ENCODE measurements at places on chromosomes 1 and 21.

GRCh38 chr21:35428001-35428320 lies 378.9 kb upstream of the RUNX1 start:
- no peak for DNase-seq

DNA sequence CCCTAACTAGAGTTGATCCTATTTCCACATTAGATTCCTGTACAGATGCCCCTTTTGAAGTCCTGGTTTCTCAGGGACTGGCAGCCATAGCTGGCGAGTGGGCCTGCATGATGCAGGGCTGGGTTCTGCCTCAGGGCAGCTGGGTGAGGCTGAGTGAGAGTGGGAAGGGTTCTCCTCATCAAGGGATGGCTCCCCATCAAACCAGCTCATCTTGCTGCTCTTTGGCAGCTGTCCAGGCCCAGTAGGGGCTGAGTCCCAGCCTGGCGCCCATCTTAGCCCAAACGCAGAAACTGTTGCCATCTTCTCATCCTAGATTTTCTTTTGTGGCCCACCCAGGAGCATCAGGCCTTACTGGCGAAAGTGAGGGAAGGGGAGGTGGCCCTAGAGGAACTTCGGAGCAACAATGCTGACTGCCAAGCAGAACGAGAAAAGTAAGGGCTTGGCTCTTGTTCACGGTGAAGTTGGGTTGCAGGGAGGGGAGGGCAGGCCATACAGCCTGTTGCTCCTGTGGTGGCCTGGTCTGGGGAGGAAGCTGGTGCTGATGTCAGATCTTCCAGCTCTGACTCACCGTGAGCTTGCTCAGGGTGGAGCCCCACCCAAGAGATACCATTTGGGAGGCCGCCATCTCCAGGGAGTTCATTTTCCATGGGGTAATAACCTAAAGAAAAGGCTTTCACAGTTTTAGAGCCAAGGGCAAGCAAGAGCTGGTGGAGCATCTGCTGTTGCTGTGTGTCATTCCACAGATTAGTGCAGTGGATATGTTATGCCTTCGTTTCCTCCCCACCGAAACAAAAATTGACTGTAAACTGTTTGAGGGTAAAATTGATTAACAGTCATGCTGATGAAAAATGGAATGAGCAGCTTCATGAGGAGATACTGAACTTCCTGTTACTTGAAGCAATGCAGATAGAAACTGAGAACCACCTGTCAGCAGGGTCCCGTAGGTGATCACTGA lies 34.7 kb downstream of the TUFT1 start:
- peak; percentile 66 for DNase-seq

DNA sequence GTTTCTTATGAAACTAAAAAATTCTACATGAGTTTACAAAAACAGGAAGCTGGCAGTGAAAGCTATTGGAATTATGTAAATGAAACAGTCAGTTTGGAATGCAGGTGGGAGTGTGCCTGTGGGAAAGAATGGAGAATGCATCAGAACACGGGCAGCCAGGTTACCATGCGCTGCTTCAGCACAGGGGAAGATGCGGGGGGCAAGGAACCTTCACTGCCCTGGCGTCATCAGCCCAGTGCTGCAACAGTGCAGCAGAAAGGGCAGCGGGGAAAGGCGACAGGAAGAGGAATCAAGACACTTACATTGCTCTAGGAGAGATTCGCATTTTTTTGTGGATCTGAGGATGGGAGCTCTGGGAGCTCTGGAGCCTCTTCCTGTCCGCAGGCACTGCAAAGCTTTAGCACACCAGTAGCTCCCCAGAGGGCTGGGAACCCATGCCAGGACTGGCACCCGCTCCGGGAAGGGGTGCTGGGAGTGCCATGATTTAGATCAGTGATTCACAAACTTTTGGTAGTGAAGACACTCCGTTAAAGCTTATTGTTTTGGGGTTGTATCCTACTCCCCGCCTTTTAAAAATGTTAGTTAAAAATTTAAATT lies 64.1 kb upstream of the WDR26 start:
- DNase-seq = no peak

DNA sequence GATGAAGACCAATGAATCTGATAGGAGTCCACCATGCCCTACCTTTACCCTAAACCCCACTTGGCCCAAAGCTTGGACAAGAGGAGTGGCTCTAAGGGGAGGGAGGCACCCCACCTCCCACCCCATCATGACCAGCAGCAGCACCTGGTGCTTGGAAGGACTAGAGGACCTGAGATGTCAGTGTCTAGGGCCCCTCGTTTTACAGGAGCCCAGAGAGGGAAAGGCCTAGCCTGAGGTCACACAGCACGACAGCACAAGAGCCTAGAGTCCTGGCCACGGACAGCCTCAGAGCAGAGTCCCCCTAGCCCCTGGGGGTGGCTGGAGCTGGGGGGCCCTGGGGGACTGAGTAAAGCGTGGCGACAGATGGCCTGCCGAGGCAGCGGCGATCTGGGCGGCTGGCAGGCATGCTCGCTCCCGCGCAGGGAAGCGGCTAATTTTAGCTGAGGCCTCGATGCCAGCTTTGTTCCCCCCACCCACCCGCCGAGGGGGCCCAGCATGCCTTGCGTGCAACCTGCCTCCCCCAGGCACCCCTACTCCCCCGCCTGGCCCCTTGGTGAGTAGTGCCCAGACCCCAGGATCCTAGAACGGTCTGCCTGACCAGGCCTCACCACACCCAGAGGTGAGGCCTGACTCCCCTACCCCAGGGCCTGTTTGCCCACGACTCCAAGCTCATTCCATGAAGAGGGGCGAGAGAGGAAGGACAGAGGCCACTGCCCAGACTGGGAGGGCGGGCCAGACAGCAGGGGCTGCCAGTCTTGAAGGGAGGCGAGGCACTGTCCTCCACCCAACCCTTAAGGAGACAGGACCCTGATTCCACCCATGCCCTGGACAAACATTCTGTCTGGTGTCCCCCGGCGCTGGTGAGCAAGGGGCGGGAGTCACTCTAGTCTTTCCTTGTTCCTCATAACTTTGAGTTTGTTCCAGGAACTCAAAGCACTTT lies 39.0 kb downstream of the AHDC1 start:
- peak; percentile 67 for DNase-seq

DNA sequence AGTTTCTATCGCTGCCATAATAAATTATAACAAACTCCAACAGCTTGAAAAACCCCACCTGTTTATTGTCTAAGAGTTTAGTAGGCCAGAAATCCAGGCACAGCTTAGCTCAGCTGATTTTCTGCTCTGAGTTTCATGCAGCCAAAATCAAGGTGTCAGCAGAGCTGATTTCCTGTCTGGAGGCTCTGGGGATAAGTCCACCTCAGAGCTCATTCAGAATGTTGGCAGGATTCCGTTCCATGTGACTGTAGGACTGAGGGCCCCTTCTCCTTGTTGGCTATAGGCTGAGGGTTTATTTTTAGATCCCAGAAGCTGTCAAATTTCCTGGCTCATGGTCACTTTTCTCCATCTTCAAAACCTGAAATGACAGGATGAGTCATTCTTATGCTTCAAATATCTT lies 91.6 kb upstream of the CHODL start:
- no peak for DNase-seq

DNA sequence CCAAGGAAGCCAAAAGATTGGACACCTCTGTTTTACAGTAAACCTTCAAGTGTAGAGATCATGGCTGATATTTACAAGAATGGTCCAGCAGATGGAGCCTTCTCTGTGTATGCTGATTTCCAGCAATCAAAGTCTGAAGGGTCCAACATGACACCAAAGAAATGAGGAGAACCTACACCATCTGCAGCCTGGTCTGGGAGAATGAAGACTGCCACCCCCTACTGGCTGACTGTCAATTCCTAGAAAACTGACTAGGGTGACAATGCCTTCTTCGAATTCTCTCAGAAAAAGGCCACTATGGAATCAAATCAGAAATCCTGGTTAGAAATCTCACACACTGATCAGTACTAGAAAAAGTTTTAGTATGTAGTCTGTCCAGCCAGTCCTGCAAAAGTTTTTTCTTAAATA lies 83.3 kb downstream of the CDC42BPA start:
- DNase-seq = no peak

DNA sequence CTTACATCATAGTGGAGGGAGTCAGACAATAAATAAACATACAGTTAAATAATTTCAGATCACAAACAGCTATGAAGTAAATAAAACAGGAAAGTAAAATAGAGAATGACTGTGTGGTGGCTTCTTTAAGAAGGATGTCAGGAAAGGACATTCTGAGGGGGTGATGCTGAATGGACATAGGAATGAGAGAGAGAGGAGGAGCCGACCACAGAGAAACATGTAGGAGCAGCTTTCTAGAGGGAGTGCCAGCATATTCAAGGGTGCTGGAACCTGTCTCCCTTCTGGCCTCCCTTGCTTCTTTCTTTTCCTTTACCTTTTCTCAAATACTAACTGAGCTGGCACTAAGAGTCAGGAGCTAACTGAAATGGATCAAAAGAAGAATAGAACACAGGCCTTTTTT lies 20.5 kb upstream of the BCL10 start:
- DNase-seq = no peak

- no peak for DNase-seq
Observed at GRCh38 chr1:85334962-85335361, 58.5 kb upstream of the BCL10 start.

DNA sequence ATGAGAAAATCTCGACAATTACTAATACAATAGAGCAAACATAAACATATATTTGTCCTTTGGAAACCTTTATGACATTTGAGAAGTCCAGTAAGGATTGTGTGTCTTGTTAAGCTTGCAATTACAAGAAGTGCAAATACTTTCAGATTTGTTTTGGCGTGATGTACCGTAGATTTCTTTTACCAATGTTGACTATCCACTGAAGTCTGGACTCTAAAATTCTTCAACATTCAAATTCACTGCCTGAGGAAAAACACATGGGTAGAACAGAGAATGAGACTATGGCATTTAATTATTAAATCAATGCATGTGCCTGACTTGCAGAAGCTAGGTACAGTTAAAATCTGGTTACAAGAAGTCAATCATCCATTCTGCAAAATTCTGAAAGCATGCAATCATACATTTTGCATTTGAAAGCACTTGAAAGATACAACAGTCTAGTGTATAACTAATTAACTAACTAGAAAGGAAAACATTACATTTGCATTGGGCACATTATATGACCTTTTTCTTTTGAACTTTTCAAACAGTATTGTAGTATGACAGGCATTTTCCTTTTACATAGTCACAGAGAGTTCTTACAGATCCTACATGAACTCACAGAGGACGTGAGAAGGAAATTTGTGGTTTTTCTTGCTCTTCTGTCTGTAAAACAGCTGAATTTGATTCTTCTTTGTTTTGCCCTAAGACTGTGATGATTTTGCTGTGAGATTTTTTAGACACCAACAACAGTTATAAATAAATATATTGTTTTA lies 511.1 kb upstream of the ADGRL4 start:
- DNase-seq = no peak

- DNase-seq = no peak
Observed at GRCh38 chr1:222377428-222378088, 170.3 kb downstream of the HHIPL2 start.

GRCh38 chr1:19445417-19446342 lies 39.7 kb downstream of the CAPZB start:
- DNase-seq = peak; percentile 63

DNA sequence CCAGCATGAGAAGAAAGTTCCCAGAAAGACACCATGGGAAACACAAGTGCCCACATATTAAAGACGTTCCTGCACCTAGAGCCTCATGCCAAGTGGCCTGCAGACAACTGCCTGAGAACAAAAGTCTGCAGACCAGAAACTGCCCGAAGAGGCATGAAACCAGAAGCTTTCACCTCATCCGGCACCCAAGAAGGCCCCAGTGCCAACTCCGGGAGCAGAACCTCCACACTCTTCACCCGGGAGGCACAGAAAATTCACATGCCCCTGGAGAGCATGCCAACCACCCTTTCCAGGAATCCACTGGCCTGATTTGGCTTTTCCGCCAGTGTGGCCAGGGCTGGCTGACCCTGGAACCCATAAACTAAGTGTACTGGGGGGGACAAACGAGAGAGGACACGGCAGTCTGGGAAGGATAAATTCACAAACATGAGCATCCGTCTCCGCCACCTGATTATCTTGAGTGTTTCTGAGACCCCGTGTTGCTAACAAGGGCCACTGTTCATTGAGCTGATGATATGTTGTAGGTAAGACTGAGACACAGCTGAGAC lies 6.8 kb downstream of the TFF2 start:
- DNase-seq = no peak

GRCh38 chr1:26618561-26618960 lies 77.3 kb upstream of the ARID1A start:
- DNase-seq = no peak

GRCh38 chr21:36504067-36505058 lies 24.4 kb upstream of the CLDN14 start:
- DNase-seq = no peak

DNA sequence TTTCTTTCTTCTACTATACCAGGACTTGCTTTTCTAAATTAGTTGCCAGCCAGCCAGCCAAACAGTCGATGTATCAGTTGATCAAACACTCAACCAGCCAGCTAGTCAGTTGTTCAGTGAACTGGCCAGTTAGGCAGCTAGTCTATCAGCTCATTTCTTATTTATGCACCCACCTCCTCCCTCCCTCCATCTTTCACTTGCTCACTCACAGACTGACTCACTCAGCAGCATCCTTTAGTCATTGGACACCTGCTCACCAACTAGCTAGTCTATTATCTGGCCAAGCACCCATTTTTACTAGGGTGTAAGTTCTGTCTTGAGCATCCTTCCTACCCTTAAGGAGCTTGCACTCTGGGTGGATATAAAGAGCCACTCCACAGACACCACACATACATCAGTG lies 5.9 kb upstream of the SPRR4 start:
- no peak for DNase-seq

DNA sequence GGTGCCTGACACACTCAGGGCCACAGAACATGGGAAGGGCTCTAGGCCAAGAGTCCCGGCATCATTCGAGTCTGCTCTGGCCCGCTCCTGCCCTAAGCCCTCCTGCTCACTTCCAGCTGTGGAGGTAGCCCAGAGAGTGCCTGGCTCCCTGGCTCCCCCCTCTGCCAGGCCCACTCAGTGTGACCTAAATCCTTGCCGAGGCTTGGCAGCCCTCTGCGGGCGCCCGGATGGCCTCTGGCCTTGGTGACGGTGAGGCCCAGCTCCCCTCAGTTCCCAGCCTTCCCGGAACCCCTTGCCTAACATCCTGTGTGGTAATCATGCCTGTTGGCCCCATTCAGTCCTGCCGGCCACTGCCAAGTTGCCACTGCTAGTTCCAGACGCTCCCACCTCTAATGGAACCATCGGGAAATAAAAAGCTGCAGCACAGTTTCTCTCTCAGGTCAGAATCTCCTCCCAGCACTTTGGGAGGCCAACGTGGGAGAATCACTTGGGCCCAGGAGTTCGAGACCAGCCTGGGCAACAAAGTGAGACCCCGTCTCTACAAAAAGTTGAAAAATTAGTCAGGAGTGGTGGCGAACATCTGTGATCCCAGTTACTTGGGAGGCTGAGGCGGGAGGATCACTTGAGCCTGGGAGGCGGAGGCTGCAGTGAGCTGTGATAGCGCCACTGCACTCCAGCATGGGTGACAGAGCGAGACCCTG lies 1.2 kb upstream of the H6PD start:
- DNase-seq = peak; percentile 93

GRCh38 chr1:156405670-156406069 lies 36.7 kb downstream of the RHBG start:
- no peak for DNase-seq

Data from right cardiac atrium (tissue), 5 donors.